Breast epithelium (tissue), 4 donors: ENCODE measurements at places on chromosomes 2 and 18. TPM values are rescaled to one million over a fixed set of nuclear protein-coding genes. Genes with fewer than 3 reads are reported as not detected.
A peak's percentile ranks its signal among the peaks of the same experiment; 100 is the strongest.

Gene DUSP2
- total RNA-seq, result 57.5 TPM

DNA sequence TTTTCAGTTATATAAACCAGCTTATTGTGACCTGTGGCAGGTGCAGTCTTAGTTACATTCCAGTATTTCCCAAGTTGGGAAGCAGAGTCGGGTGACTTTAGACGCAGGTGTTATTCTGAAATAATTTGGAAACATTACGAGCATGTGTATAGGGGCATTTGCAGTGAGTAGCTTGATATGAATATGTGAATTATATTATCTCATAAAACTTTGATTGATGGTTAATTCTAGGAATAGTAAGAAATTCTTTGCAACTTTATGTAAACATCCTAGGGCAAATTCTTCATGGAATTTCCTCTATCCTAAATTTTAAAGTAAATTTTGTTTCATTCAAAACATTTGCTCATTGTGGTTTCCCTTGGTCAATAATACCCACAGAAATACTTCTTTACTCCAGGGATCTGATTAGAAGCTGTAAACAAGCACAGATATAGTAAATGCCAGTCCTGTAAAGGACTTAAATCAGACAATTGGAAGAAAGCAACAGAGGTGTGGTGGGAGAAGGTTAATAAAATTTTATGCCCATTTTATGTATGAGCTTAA is 580.6 kb upstream of the CDH2 start:
- no peak overlapping the region for H3K4me3 ChIP-seq
- no peaks in the 10 kb centered on the region for H3K36me3 ChIP-seq
- DNase-seq, result no peak

- H3K4me1 ChIP-seq, result peaks cover 3% of the 10 kb centered on the region
- H3K36me3 ChIP-seq, result peaks cover 13% of the 10 kb centered on the region
- H3K27ac ChIP-seq, result no peak overlapping the region
- no peak overlapping the region for H3K4me3 ChIP-seq
- H3K27me3 ChIP-seq, result no peaks in the 10 kb centered on the region
Observed at GRCh38 chr2:218263817-218264641, 3.2 kb downstream of the GPBAR1 start.

Gene COL4A4
- total RNA-seq, result 1.6 TPM

- H3K4me3 ChIP-seq, result no peak overlapping the region
- H3K4me1 ChIP-seq, result peaks cover 54% of the 10 kb centered on the region
- peak overlapping the region; percentile 96 for H3K27ac ChIP-seq
- H3K36me3 ChIP-seq, result no peaks in the 10 kb centered on the region
Observed at GRCh38 chr2:42928692-42929545, 136.5 kb upstream of the HAAO start.

- DNase-seq, result no peak
- H3K4me1 ChIP-seq, result peaks cover 8% of the 10 kb centered on the region
- H3K27ac ChIP-seq, result peak overlapping the region; percentile 30
- H3K36me3 ChIP-seq, result no peaks in the 10 kb centered on the region
- H3K4me3 ChIP-seq, result no peak overlapping the region
Observed at GRCh38 chr2:190663348-190663747, 14.5 kb downstream of the NAB1 start.

DNA sequence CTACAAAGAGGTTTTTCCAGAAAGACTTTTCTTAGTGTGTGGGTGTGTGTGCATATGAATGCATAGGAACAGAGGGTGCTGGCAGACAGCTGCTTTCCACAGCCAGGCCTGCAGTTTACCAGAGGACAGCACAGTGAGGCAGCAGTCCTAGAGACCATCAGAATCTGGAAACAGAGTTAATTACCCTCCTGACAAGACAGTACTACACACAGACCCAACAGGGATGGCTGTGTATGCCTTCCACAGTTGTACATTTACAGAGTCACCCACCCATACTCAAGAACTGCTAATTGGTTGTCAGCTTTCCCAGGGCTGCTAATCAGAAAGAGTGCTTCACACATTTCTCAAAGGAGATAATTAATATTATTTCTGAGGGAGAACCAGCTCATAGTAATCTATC is 104.7 kb downstream of the FEZ2 start:
- H3K27ac ChIP-seq, result no peak overlapping the region
- no peaks in the 10 kb centered on the region for H3K4me1 ChIP-seq
- DNase-seq, result no peak
- H3K27me3 ChIP-seq, result no peaks in the 10 kb centered on the region

- H3K4me3 ChIP-seq, result no peak overlapping the region
- no peaks in the 10 kb centered on the region for H3K27me3 ChIP-seq
- H3K4me1 ChIP-seq, result no peaks in the 10 kb centered on the region
- no peak overlapping the region for H3K27ac ChIP-seq
- no peak for DNase-seq
Observed at GRCh38 chr2:9001229-9001628, 2.3 kb downstream of the MBOAT2 start.

DNA sequence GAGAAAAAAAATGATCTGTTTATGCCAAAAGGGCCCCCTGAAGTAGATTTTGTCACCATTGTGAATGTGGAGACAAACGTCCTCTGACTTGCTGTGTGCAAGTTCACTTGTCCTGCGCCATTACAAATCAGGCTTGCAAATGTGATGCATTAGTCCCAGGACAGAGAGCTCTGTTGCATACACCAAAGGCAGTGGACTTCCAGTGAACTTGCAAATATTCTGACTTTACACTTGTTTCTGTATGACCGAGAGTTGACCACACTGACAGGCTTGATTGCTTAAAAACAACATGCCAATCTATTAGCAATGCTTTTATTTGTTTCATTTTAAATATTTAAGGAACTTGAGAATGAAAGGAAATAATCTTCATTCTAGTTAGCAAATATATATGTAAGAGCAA is 293.2 kb downstream of the PLCL1 start:
- no peak overlapping the region for H3K27ac ChIP-seq
- H3K36me3 ChIP-seq, result no peaks in the 10 kb centered on the region
- DNase-seq, result no peak

Gene FLACC1
- 2.9 TPM for total RNA-seq

Gene PTPN18
- total RNA-seq, result 54.3 TPM

- H3K4me3 ChIP-seq, result no peak overlapping the region
- no peaks in the 10 kb centered on the region for H3K4me1 ChIP-seq
- no peaks in the 10 kb centered on the region for H3K36me3 ChIP-seq
- DNase-seq, result no peak
Observed at GRCh38 chr18:73980289-73980979, 167.2 kb downstream of the FBXO15 start.

GRCh38 chr2:60119778-60120177 is 433.7 kb downstream of the BCL11A start:
- no peak overlapping the region for H3K27ac ChIP-seq
- H3K4me1 ChIP-seq, result no peaks in the 10 kb centered on the region
- H3K27me3 ChIP-seq, result no peaks in the 10 kb centered on the region
- DNase-seq, result no peak
- H3K4me3 ChIP-seq, result no peak overlapping the region

- no peak overlapping the region for H3K4me3 ChIP-seq
- no peaks in the 10 kb centered on the region for H3K27me3 ChIP-seq
- DNase-seq, result no peak
Observed at GRCh38 chr2:130152816-130153595, 8.1 kb upstream of the CCDC74B start.

DNA sequence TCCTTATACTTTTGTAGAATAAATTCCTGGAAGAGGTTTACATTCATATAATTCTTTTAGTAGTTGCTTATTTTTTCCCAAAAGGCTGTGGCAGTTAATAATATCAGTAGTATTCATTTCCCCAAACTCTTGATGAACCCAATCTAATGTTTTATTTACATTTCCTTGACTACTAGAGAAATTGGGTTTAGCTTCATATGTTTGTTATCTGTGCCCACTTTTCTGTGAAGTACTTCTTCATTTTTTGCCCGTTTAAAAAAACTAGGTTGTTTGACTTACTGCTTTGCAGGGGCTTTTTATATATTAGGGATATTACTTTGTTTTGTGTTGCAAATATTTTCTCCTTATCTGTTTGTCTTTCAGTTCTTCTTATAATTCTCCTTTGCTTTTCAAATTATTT is 17.2 kb downstream of the RALB start:
- no peaks in the 10 kb centered on the region for H3K36me3 ChIP-seq
- DNase-seq, result no peak
- H3K4me1 ChIP-seq, result no peaks in the 10 kb centered on the region
- H3K4me3 ChIP-seq, result no peak overlapping the region
- no peaks in the 10 kb centered on the region for H3K27me3 ChIP-seq

DNA sequence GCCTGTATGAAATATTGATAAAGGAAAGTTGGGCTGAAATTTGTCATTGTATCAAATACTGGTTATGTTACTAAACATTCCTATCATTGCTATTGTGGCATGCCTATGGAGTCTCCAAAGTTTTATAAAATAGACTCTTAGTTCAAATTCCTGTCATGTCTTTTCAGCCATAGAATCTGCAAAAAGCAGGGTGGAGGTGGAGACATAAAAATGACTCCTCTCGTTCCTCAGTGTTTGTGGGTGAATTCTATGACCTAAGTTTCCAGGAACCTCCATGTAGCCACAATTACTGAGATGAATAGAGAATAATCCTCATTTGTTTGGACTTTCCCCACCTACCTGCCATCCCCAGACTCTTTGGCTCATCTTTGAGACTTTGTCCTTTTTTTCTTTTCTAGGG is 326.3 kb upstream of the ETAA1 start:
- H3K4me3 ChIP-seq, result no peak overlapping the region
- no peaks in the 10 kb centered on the region for H3K36me3 ChIP-seq
- no peak overlapping the region for H3K27ac ChIP-seq
- H3K27me3 ChIP-seq, result no peaks in the 10 kb centered on the region
- DNase-seq, result no peak
- no peaks in the 10 kb centered on the region for H3K4me1 ChIP-seq

GRCh38 chr2:122009561-122009960 is 254.1 kb downstream of the TSN start:
- no peak overlapping the region for H3K27ac ChIP-seq
- no peaks in the 10 kb centered on the region for H3K36me3 ChIP-seq
- H3K4me3 ChIP-seq, result no peak overlapping the region
- no peaks in the 10 kb centered on the region for H3K27me3 ChIP-seq
- DNase-seq, result no peak

- H3K4me1 ChIP-seq, result no peaks in the 10 kb centered on the region
- H3K36me3 ChIP-seq, result no peaks in the 10 kb centered on the region
- H3K27ac ChIP-seq, result peak overlapping the region; percentile 45
- peak; percentile 82 for DNase-seq
Observed at GRCh38 chr2:217434180-217434975, 568.4 kb downstream of the TNS1 start.

DNA sequence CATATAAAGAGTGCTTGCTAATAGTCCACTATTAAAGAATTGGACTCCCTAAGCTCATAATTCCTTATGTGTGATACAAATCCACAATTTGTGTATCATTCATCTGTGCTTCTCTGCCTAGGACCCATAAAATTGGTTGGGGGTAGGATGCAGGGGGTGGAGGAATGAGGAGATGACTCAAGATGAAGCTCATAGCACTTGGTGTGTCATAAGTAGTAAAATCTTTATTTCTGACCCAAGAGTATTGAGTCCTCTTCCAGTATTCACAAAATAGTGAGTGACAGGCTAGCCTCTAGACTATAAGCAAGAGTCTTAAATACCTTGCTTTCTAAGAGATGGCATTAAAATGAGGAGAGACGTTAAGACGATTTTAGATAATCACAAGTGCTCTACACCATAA is 390.9 kb upstream of the CDH19 start:
- H3K36me3 ChIP-seq, result no peaks in the 10 kb centered on the region
- H3K4me3 ChIP-seq, result no peak overlapping the region

GRCh38 chr18:79387615-79388014 is 8.1 kb upstream of the NFATC1 start:
- H3K4me3 ChIP-seq, result no peak overlapping the region
- H3K4me1 ChIP-seq, result no peaks in the 10 kb centered on the region
- H3K27me3 ChIP-seq, result no peaks in the 10 kb centered on the region
- H3K36me3 ChIP-seq, result no peaks in the 10 kb centered on the region
- no peak overlapping the region for H3K27ac ChIP-seq

- peak overlapping the region; percentile 57 for H3K27ac ChIP-seq
- DNase-seq, result no peak
- no peaks in the 10 kb centered on the region for H3K27me3 ChIP-seq
- peaks cover 10% of the 10 kb centered on the region for H3K4me1 ChIP-seq
Observed at GRCh38 chr2:152646775-152647174, 70.5 kb downstream of the PRPF40A start.

- H3K4me3 ChIP-seq, result no peak overlapping the region
- no peaks in the 10 kb centered on the region for H3K36me3 ChIP-seq
- no peak for DNase-seq
- no peaks in the 10 kb centered on the region for H3K4me1 ChIP-seq
- H3K27me3 ChIP-seq, result no peaks in the 10 kb centered on the region
Observed at GRCh38 chr2:26255759-26256384, 11.1 kb downstream of the HADHB start.

DNA sequence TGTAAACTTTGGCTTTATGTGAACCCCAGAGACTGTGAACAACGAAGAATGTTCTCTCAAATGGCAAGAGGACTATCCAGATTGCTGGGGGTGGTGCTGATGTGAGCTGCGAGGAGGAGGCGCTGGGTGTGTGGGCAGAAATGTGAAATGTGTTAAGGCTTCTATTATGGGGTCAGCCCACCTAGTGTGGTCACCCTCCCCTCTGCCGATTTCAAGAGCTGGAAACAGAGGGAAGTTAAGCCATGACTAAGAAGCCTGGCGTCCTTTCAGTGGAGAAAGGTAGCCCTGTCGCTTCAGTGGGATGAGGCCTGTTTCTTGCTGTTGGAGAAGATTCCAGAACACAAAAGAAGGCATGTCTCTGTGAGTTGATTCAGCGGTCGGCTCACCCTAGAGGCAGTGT is 89.0 kb upstream of the KCTD1 start:
- no peak overlapping the region for H3K27ac ChIP-seq
- no peak for DNase-seq
- no peak overlapping the region for H3K4me3 ChIP-seq
- H3K4me1 ChIP-seq, result no peaks in the 10 kb centered on the region
- no peaks in the 10 kb centered on the region for H3K27me3 ChIP-seq
- H3K36me3 ChIP-seq, result no peaks in the 10 kb centered on the region

GRCh38 chr2:52558265-52558664 is 1209.3 kb upstream of the CHAC2 start:
- no peaks in the 10 kb centered on the region for H3K36me3 ChIP-seq
- H3K4me1 ChIP-seq, result no peaks in the 10 kb centered on the region
- no peak overlapping the region for H3K4me3 ChIP-seq
- DNase-seq, result no peak

GRCh38 chr2:55416786-55417568 is 2.7 kb downstream of the CCDC88A start:
- DNase-seq, result no peak
- no peaks in the 10 kb centered on the region for H3K27me3 ChIP-seq
- H3K36me3 ChIP-seq, result no peaks in the 10 kb centered on the region
- H3K4me3 ChIP-seq, result no peak overlapping the region
- no peaks in the 10 kb centered on the region for H3K4me1 ChIP-seq

Gene G6PC2
- not detected for total RNA-seq

- DNase-seq, result no peak
- no peaks in the 10 kb centered on the region for H3K27me3 ChIP-seq
- H3K4me3 ChIP-seq, result no peak overlapping the region
- no peak overlapping the region for H3K27ac ChIP-seq
- H3K4me1 ChIP-seq, result peaks cover 5% of the 10 kb centered on the region
- H3K36me3 ChIP-seq, result no peaks in the 10 kb centered on the region
Observed at GRCh38 chr18:44735096-44735495, 54.4 kb downstream of the SETBP1 start.

Gene STK39
- 22.9 TPM for total RNA-seq
